ENCODE measurements at places on chromosomes 12 and 14.
A peak's percentile ranks its signal among the peaks of the same experiment; 100 is the strongest.

DNA sequence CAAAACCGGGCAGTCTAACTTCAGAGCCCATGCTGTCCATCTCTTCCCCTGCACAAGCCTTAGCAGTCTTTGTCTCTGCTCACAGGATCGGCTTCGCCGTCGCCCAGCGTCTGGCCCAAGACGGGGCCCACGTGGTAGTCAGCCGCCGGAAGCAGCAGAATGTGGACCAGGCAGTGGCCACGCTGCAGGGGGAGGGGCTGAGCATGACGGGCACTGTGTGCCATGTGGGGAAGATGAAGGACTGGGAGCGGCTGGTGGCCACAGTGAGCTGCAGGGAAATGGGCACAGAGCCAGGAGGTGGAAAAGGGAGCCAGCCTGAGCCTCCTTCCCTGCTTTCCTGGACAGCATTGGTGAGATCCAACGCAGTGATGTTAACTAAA, 14.2 kb upstream of the CARMIL3 start:
- no peak for DNase-seq

DNA sequence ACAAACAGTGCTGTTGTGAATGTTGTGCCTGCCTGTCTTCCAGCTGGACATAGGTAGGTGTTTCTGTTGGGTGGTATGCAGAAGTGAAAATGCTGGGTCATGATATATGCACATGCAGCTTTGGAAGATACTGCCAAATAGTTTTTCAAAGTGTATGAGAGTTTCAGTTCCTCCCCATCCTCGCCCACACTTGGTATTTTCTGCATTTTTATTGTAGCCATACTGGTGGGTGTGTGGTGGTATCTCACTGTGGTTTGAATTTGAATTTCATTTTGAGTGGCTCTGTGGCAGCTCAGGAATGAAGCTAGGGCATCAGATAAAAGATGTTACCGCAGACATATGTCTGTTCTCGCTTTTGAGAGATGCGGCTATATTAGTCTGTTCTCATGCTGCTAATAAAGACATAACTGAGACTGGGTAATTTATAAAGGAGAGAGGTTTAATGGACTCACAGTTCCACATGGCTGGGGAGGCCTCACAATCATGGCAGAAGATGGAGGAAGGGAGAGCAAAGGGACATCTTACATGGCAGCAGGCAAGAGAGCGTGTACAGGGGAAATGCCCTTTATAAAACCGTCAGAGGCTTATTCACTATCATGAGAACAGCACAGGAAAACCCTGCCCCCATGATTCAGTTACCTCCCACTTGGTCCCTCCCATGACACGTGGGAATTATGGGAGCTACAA, 183.1 kb downstream of the CAND1 start:
- no peak for DNase-seq

DNA sequence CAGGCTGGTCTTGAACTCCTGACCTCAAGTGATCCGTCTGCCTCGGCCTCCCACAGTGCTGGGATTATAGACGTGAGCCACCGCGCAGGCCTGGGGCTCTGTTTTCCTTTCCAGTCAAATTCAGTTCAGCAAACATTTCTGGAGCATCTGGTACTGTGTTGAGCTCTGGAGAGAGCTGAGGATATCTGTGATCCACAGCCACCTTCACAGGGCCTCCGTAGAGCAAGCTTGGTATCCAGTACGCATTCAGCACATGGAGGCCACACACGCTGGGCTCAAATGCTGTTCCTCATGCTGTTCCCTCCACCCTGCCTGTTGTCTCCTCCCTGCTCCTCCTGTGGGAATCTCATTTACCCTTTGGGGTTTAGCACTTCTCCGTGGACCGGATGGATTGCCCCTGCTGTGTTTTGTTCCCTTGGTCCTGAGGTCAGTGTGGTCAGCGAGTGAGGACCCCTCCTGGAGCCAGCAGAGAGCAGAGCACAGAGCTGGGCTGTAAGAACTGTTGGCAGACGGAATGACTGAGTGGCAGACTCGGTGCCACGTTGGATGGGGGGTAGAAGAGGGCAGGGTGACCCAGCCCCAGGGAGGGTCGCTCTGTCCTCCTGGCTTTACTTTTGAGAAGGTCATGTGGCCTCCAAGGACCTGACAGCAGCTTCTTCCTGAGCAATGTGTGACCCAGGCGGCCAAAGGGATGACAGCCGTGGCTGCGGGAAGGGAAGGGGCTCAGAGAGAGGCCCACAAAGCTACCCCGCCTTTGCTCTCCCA, 891 bp downstream of the RPS6KL1 start:
- DNase-seq: no peak

DNA sequence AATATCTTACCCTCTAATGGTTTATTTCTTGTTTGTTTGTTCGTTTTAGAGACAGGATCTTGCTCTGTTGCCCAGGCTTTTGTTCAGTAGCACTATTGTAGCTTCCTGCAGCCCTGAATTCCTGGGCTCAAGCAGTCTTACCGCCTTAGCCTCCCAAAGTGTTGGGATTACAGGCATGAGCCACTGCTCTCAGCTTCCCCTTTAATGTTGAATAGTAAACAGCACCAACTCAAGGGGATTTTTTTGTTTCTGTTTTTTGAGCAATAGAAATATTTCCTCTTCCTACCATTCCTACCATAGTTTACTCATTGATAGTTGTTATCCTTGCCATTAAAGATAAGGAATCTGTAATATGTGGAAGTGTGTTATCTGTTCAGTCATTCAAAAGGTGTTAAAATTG, 10.7 kb downstream of the ARID4A start:
- no peak for DNase-seq

GRCh38 chr12:42407306-42407705, 81.3 kb downstream of the PPHLN1 start:
- peak; percentile 12 for DNase-seq

- DNase-seq: no peak
Observed at GRCh38 chr12:95970905-95971304, 25.2 kb downstream of the HAL start.

- DNase-seq: peak; percentile 21
Observed at GRCh38 chr12:29147731-29148595, 1.1 kb upstream of the FAR2 start.

DNA sequence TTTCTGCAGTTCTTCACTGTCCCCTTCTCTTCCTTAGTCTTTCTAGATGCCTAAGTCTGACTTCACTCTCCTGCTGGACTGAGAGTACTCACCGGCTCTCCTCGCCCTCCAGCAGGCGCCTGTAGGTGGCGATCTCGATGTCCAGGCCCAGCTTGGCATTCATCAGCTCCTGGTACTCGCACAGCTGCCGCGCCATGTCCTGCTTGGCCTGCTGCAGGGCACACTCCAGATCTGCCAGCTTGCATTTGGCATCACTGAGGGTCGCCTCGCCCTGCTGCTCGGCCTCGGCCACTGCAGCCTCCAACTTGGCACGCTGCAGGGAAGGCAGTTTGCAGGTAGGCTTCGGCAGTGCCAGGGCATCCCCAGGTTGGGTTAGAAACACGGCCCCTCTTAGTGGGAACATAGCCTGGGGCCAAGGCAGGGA, 5.2 kb downstream of the KRT84 start:
- peak; percentile 23 for DNase-seq

GRCh38 chr12:1776170-1776921, 44.0 kb upstream of the LRTM2 start:
- DNase-seq: peak; percentile 90

GRCh38 chr14:74425525-74426201, 347 bp downstream of the SYNDIG1L start:
- DNase-seq: peak; percentile 32

GRCh38 chr14:100634026-100634425, 46.8 kb upstream of the BEGAIN start:
- no peak for DNase-seq

- no peak for DNase-seq
Observed at GRCh38 chr12:52646613-52647012, 5.4 kb downstream of the KRT2 start.

DNA sequence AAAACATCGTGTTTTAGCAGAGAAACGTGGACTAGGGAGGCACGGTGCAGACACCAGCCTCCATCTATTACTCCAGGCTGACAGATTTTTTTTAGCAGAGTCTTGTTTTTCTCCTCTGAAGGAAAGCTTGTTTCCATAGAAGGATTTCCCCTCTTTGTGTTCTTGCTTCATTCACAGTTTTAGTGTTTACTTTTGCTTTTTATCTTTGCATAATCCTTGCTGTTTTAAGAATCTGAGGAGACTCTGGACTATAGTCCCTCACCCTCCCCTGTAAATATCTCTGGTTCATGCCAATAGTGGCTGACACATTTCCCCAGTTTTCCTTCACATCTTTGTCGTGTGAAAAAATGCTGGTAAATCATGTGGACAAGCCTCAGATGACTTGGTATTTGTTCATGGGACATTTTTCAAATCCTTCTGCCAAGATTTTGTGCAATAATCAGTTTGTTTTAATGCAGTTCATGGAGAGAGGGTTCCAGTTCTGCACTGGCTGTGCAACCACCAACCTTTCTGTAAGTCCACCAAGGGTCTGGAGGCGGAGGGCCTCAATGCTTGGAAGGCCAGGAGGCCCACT, 39.9 kb upstream of the TMCC3 start:
- DNase-seq: peak; percentile 38

GRCh38 chr14:41298328-41298690, 308.4 kb upstream of the LRFN5 start:
- DNase-seq: peak; percentile 6

- no peak for DNase-seq
Observed at GRCh38 chr12:30251546-30251945, 444.1 kb downstream of the IPO8 start.

DNA sequence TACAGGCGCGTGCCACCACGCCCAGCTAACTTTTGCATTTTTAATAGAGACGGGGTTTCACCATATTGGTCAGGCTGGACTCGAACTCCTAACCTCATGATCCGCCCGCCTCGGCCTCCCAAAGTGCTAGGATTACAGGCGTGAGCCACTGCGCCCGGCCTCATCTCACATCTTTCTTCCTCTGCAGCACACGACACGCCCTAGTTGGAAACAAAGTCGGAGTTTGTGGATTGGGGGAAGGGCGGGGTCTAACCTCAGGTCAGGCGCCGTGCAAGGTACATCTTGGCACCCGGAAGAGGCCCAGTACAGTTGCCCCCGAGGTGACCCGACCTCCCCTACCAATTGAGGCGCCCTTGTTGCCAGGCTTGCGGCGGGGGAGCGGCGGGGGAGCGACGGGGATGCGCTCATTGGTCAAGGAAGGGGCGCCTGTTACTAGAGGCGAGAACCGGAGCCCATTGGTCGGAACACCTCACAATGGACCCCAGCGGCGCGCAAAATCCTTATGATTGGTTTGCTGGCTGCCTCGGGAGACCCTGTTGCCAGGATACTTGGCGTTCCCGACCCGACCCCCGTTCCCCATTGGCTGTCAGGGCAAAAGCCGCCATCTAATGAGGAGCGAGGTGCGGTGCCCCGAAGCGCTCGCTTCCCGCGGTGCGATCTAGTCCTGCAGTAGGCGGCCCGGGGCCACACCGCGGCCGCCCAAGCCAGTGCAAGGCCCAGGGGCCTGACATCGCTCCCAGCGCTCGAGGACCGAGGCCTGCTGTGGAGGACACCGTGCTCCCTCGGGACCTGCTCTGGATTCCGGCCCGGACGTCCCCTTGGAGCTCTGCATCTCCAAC, at the start of gene REC8:
Gene REC8 (plus strand): TSS at position 659 of the 839 bp plus-strand sequence. CDS start 473 bp downstream, outside the sequence.
- DNase-seq: peak; percentile 86

DNA sequence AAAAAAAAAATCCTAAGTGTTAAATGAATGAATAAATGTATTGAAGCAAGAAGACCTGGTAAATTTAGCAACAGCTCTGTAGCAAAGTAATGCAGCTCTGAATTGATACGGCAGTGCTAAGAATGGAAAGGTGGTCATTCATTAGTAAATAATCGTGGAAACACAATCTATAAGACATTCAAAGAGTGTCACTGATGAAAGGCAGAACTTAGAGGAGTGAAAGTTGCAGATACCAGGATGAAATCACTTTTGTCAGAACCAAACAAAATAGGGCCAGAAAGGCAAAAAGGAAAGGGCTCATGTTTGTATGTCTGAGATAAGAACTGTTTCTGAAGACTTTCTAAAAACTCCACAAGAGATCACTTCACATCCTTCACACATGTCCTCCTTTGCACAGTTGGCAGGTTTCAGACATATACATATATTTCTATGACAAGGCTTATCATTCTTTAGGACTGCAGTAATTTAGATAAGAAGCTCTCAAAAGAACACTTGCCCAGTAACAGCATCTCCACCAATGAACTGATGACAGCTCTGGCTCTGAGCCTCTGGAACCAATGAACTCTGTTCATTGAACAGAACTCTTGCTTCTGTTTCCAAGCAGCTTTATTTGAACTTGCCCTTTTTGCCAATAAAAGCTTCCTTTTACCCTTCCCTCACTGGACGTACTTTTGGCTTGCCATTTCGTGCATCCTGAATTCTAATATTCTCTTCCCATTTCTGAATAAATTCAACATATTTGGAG, 4.2 kb upstream of the LRR1 start:
- peak; percentile 29 for DNase-seq

- DNase-seq: no peak
Observed at GRCh38 chr14:67371247-67372148, 11.4 kb downstream of the EIF2S1 start.

DNA sequence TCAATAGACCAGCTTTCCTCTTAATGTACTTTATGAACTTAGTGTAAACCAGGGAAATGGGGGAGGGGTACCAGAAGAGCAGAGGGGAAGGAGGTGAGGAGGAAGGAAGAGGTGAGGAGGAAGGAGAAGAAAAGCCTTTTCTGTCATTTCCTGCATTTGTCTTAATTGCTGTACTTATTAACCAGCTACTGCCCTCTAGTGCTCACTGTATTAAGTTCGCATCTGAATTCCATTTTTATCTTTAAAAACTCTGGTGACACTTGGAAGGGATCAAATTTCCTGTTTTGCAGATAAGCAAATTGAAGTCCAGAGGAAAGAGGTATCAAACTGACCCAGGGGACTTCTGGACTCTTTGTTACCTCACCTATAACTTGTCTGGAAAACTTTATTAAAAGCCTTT, 22.2 kb downstream of the MANSC1 start:
- DNase-seq: peak; percentile 68

DNA sequence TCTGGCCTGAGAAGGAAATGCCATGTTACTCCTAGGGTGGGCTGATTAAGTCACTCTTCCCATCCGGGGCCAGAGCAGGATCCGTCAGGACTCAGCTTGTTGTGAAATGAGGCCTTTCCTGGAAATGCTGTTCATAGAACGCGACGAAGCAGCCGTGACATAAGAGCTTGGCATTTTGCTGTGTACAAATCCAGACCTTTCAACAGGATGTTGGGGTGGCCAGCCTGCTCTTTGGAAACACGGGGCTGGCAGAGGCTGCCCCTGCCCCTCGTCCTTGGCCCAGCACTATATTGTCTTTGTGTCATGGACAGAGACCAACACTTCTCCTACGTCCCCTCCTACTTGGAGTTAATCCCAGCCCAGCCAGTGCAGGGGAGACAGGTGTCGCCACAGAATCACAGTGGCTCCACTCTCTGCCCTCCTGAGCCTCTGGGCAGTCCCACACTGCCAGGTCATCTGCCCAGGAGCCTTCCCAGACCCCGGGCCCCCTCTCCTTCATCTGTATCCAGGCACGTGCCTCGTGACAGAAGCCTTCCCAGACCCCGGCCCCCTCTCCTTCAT, 18.6 kb upstream of the EIF5 start:
- DNase-seq: peak; percentile 32

GRCh38 chr12:88509851-88510250, 70.4 kb downstream of the KITLG start:
- peak; percentile 56 for DNase-seq

- no peak for DNase-seq
Observed at GRCh38 chr12:122847921-122848421, 12.7 kb downstream of the HIP1R start.

- DNase-seq: no peak
Observed at GRCh38 chr12:19165451-19165850, 35.9 kb downstream of the PLEKHA5 start.

GRCh38 chr12:89450907-89451306, 73.7 kb downstream of the GALNT4 start:
- peak; percentile 83 for DNase-seq
